ENCODE measurements at places on chromosomes 6 and 20. TPM values are rescaled to one million over a fixed set of nuclear protein-coding genes. Genes with fewer than 3 reads are reported as not detected.

XRN2 gene
- 135 TPM for total RNA-seq

DNA sequence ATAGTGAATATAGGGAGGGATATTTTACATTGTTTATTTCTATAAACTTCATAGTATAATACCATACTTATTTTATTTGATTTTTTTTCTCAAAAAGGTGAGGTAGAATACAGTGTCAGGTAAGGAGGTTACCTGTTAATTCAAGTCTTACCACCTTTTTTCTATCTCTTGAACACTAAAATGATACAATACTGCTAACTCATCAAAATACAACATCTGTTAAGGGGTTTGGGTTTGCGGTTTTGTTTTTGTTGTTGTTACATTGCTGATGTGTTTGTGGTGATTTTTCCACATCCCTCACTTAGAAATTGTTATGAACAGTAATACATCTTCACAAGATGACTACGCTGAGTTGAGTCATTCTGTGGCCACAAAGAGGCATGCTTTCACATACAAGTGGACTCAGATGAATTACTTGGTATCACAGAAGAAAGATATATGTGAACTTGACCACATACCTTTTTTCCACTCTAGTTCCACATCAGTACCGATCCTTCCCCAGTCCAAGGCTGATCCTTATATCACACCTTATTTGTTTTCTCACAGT, 139.4 kb upstream of the ID4 start:
- peak; percentile 75 for DNase-seq

LTB gene
- 7.0 TPM for total RNA-seq

COL9A3 gene
- 0.35 TPM for total RNA-seq

DNA sequence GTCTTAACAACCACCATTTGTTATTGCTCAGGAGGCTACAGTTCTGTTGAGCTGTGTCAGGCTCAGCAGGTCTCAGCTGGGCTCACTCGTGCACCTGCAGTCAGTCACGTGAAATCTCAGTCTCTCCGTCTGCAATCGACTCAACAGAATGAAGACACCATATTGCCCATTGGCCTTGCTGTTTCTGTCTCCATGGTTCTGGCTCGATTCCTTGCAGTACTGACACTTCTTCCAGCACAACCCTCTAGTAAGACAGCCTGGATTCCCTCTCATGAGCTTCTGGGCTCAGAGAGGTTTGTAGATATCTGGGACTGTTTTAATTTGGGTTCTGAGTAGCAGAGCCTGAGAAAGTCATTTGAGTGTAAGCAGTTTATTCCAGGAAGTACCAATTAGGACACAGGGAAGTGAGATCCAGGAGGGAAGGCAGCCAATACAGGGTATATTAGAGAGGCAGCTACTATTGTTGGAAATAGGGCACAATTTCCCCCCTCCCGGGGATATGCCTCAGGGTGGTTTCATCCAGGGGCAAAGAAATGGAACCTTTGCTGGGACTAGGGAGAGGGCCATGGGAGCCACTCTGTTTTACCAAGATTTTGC, 87.4 kb upstream of the RALGAPA2 start:
- no peak for DNase-seq

DNA sequence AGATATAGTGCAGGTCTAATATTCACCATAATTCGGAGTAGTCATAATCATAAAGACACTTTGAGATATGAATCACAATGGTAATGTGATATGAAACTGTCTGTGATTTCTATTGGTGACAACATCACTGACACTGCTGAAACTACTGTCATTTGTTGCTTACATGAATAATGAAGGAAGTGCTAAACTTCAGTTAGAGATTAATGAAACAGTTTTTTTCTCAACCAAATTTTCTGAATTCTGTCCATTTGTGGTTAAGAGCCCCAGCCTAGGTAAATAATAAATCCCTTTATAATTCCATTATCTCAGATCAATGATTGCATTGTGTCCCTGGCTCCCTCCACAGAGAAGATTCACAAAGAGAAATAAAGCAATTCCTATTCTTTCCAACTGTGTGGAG, 122.6 kb downstream of the HIVEP2 start:
- DNase-seq: no peak

ATP6V1G2 gene
- 1.0 TPM for total RNA-seq

GRCh38 chr6:11969092-11969491, 43.0 kb upstream of the HIVEP1 start:
- DNase-seq: peak; percentile 19

- no peak for DNase-seq
Observed at GRCh38 chr20:25632940-25633790, 9.4 kb upstream of the NANP start.

DNA sequence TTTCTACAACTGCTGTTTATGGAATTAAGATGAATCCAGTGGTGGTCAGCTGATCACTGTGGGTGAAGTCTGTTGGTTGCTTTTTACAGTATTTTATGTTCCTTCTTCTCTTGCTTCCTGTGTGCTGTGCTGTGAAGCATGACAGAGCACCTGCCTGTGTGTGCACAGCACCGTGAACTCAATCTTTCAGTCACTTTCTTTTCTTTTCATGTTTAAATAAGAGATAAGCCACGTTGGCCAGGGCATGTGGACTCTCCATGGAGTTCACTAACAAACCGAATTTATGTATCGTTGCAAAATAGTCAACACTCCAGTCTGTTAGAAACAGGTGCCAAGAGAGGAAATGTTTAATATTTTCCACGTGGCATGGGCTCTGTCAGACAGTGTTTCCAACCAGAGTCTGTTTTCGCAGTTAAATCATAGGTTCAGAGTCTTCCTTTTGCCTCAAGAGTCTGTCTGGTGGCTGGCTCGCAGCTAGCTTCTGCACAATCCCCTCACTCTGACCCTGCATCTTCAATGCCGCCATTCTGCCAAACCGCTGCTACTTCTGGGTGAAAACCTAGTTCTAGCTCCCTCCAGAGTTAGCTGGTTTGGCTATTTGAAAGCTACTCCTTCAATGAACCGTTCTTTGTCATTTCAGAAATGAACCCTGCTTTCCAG, 73.2 kb downstream of the QRSL1 start:
- DNase-seq: peak; percentile 67

C20orf141 gene
- not detected for total RNA-seq

- no peak for DNase-seq
Observed at GRCh38 chr6:98974309-98974708, 26.6 kb upstream of the FBXL4 start.

SRC gene
- 36.6 TPM for total RNA-seq

CNKSR3 gene
- 39.6 TPM for total RNA-seq

CGA gene
- not detected for total RNA-seq

DNA sequence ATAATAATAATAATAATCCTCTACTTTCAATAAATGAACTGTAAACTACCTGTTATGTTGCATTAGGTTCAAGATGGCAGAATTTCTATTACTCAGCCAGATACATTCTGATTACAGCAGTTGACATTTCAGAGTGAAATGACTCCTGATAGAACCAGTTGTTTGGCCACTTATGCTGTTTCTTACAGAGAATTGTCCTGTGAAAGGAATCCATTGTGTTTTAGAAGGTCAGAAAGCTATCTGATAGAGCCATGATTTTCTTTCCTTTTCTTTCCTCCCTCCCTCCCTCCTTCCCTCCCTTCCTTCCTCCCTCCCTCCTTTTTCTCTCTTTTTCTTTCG, 16.6 kb downstream of the GJA10 start:
- no peak for DNase-seq

GRCh38 chr20:652615-653109, 338 bp downstream of the SRXN1 start:
- no peak for DNase-seq

SLC17A3 gene
- 5.6 TPM for total RNA-seq

GRCh38 chr6:45500924-45501816, 123.4 kb upstream of the SUPT3H start:
- no peak for DNase-seq

MMP24 gene
- total RNA-seq: 46.4 TPM

DNA sequence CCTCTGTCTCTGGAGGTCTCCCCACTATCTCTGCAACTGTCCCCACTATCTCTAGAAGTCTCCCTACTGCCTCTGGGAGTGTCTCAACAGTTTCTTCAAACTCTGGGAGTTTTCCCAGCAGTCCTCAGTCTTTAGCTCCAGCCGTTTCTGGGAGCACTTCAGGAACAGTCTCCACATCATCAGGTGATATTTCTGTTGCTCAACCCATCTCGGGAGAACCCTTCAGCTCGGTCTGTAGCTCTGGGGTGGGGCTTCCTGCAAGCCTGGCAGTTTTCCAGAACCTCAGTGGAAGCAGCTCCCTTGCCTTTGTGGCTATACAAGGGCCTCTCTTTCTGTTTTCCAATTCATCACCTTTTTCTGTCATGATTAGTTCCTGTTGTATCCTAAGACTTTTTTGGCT, 3.0 kb upstream of the SFTA2 start:
- peak; percentile 71 for DNase-seq

- DNase-seq: no peak
Observed at GRCh38 chr6:123215211-123215610, 219.2 kb downstream of the CLVS2 start.

PRSS16 gene
- total RNA-seq: 3.4 TPM

DNA sequence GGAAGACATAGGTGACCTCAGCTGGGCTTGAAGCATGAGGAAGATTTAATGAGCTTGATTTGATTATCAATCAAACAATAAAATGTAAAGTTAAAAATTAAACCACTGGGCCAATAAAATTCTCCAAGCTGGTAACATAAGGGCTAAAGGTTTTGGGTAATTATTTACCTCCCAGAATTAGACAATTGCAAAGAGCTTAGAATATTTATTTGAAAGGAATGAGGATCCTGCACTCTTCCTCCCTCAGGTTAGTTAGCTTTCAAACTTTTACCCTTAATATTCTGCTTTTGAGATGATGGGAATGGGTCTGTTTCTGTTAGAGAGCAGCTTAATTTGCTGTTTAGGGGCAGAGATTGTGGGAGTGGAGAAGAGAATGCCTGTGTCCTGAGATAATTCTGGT, at the start of gene SLC17A4:
SLC17A4 (plus strand) TSS at position 208 of the 400 bp plus-strand sequence. CDS start 7,221 bp downstream, outside the sequence.
- peak; percentile 45 for DNase-seq

GRCh38 chr6:101630941-101631340, 237.4 kb downstream of the GRIK2 start:
- no peak for DNase-seq

DNA sequence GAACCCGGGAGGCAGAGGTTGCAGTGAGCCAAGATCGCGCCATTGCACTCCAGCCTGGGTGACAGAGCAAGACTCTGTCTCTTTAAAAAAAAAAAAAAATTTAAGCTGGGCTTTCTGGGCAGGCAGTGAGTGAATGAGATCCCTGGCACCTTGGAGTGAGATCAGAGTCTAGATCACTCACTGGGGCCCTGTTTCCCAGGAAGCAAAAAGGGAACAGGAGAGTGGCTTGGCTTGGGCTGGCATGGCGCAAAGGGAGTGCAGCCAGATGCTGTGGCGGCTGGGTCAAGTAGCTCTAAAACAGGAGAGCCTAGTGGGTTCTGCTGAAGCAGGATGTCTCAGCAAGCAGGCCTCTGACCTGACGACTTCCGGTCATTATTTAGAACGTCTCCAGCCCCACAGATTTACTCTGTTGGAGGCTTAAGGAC, 10.4 kb downstream of the PLCG1 start:
- peak; percentile 43 for DNase-seq

GRCh38 chr20:31523361-31524283, 9.4 kb downstream of the HM13 start:
- peak; percentile 63 for DNase-seq

- DNase-seq: no peak
Observed at GRCh38 chr20:20410678-20411077, 42.8 kb downstream of the INSM1 start.

DNA sequence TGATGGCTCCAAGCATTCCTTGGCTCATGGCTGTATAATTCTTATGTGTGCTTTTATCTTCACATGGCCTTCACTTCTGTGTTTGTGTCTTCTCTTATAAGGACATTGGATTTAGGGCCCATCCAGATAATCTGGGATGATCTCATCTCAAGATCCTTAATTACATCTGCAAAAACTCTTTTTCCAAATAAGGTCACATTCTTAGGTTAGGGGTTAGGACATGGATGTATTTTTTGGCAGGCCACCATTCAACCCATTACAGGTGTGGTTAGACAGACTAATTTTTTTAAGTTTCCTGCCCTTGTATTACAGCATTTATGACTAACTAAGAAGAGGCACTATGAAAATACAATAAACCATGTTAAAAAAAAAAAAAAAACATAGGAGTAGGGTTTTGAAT, 254.0 kb downstream of the TPBG start:
- DNase-seq: no peak

VSX1 gene
- not detected for total RNA-seq

GHRH gene
- total RNA-seq: not detected

- no peak for DNase-seq
Observed at GRCh38 chr20:46614503-46614902, 36.8 kb downstream of the SLC13A3 start.

GRCh38 chr6:163702736-163703135, 288.2 kb downstream of the QKI start:
- no peak for DNase-seq

TLDC2 gene
- total RNA-seq: 0.50 TPM

- no peak for DNase-seq
Observed at GRCh38 chr20:51342510-51343236, 199.8 kb downstream of the NFATC2 start.
